ENCODE measurements at places on chromosomes 13 and 19.

GRCh38 chr13:112771139-112771876, 81.5 kb downstream of the ATP11A start:
- no peak for DNase-seq

DNA sequence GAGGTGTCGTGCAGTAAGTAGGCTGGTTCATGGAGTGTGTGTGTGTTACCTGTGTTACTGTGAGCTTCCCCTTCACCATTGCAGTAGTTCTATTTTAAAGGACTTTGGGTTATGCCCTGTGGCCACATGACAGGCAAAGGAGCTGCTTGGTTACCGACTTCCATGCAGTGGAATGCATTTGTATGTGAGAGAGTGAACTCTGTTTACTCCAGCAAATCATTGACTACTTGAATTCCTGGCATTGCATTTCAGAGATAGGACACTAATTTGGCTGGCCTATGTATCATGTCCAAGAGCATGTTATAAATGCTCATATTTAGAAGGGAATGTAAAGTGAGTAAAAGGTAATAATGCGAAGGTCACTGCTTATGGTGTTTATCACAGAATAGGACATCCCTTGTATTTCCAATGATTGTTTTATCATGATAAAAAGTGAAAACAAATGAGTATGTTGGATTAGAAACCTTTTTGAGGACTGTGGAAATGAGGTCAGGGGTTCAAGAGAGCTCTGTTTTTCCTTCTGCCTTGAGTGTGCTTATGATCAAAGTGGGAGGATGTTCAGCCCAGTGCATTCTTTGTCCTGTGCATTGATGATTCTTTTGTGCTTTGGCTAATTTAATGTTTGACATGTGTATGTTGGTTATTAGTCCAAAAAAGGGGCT, 156.5 kb downstream of the LMO7 start:
- no peak for DNase-seq

DNA sequence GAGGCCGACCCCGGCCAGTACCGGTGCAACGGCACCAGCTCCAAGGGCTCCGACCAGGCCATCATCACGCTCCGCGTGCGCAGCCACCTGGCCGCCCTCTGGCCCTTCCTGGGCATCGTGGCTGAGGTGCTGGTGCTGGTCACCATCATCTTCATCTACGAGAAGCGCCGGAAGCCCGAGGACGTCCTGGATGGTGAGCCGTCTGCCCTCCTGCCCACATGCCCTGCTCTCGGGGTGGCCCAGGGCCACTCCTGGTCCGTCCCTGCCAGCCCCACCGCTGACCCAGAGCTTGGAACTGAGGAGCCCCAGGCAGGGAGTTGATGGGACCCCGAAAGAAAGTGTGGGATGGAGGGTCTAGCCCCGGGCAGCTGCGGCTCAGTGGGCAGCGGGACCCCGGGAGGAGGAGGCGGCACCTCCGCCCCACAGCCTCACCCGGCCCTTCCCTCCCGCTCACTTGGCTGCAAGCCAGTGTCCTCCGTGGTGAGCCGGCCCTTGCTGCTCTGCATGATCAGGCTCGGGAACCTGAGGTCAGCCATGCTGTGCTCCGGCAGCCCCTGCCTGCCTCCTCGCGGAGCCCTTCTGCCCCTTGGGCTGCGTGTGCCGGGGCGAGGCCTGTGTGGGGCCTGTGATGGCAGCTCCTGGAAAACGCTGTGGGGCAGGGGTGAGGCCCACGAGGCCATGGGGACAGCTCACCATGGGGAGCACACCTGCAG, 8.1 kb upstream of the HCN2 start:
- DNase-seq: no peak

GRCh38 chr13:36428086-36428485, 4.2 kb upstream of the CCNA1 start:
- DNase-seq: peak; percentile 79

GRCh38 chr19:39994361-39994760, 2.5 kb upstream of the ZNF546 start:
- DNase-seq: no peak

GRCh38 chr13:34254366-34254765, 436.4 kb downstream of the RFC3 start:
- peak; percentile 52 for DNase-seq

- DNase-seq: no peak
Observed at GRCh38 chr13:46795321-46795720, 1.6 kb downstream of the ESD start.

DNA sequence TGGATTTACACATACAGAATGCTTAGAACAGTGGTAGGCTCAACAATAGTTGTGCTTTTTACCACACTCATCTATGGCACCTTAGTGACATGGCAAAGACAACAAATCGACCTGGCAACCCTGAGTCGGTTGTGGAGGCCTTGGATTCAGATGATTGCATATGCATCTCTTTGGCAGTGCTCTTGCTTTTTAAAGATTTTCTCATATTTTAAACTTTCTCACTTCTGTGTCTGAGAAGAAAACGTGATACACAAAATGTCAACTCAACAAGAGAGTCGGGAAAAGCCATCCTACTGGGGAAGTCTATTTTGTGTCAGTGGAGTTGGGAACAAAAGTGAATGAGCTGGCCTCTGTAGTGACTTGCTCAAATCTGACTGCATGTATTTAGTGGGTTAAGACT, 85.8 kb downstream of the ATP8A2 start:
- no peak for DNase-seq

DNA sequence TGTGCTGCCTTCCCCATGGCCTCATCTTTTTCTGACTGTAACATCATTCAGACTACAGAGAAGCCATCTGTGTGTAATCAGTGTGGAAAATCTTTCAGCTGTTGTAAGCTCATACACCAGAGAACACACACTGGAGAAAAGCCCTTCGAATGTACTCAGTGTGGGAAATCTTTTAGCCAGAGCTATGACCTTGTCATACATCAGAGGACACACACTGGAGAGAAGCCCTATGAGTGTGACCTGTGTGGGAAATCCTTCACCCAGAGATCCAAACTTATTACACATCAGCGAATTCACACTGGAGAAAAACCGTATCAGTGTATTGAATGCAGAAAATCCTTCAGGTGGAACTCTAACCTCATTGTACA, 17.2 kb upstream of the ZNF8 start:
- DNase-seq: no peak

- DNase-seq: no peak
Observed at GRCh38 chr13:21675095-21675991, 4.5 kb downstream of the FGF9 start.

- no peak for DNase-seq
Observed at GRCh38 chr19:40594657-40595091, 6.5 kb upstream of the LTBP4 start.

- DNase-seq: no peak
Observed at GRCh38 chr13:23348262-23349127, 85.0 kb downstream of the SACS start.

GRCh38 chr19:49157445-49158224, at the start of gene TRPM4:
Gene TRPM4, plus strand, starts transcription at chr19:49157792. Its CDS starts 75 bp downstream, at chr19:49157867.
- no peak for DNase-seq

DNA sequence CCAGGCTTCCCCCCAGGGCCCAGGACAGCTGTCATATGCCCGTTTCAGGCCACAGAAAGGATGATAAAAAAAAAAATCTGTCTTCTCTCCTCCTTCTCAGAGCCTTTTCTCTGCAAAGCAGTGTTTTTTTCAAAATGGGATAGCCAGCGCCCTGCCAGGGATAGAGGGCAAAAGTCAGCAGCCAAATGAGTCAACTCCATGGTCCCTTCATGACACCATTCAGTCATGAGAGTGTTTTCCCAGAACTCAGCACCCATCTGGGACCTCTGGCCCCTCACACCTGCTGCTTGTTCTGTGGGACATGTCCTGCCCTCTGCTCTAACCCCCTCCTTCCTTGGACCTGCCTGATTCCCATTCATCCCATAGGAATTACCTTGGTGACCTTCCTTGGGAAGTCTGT, 95.0 kb downstream of the CYSLTR2 start:
- no peak for DNase-seq

DNA sequence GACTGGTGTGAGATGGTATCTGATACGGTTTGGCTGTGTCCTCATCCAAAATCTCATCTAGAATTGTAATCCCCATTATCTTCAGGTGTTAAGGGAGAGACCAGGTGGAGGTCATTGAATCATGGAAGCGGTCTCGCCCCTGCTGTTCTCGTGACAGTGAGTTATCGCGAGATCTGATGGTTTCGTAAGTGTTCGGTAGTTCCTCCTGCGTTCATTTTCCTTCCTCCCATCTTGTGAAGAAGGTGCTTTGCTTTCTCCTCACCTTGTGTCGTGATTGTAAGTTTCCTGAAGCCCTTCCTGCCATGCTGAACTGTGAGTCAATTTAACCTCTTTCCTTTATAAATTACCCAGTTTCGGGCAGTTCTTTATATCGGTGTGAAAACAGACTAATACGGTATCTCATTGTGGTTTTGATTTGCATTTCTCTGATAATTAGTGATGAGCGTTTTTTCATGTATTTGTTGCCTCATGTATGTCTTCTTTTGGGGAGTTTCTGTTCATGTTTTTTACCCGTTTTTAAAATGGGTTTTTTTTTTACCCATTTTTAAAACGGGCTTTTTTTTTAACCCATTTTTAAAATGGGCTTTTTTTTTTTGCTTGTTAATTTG, 102.8 kb upstream of the SLC10A2 start:
- no peak for DNase-seq

DNA sequence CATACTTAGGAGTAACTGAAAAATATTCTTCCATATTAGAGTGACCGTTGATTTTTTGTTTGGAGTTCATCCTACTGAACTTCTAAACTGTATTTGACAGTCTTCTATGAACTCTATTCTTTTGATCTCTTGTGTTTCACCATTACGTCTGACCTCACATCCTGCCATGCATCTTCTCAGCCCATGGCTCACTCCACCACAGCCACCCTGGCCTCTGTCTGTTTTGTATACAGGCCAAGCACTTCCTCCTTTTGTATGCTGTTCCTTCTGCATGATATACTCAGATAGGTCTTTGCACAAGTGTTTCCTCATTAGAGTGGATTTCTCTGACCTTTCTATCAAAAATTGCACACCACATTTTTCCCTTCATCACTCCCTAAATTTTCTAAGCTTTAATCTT, 119.9 kb downstream of the MAB21L1 start:
- DNase-seq: no peak

DNA sequence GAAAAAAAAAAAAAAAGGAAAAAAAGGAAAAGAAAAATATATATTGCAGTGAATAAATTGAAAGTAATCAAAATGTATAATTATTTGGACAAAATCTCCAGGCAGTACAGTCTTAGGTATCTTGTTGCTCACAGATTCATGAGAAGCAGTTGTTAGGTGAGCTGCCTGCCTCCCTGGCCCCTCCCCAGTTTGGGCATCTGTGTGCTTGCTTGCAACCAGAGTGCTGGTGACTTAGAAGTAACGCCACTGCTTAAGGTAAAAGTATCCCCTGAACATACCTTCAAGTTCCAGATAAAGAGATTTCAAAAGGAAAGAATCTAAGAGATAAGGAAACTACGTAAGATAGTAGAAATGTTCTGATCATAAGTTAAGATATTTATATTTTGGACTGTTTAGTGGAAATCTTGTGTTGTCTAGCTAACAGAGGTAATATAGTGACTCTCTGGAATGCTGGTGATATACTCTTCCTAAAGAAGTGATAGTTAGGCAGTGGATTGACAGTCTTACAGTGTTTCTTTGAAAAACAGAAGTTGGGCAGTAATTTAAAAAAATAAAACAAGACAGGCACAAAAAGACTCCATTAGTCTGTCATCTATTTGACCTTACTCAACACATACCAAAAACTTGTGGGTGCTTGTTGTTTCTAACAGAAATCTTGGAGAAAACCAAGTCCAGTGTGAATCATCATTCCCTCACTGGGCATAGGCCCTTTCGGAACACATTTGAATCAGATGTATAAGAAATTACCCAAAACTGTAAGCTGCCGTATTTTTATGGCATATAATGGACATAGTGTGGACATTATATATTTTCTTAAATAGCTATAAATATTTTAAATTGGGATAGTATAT, 38.3 kb upstream of the KCTD4 start:
- peak; percentile 73 for DNase-seq

GRCh38 chr13:61766667-61767058, 351.0 kb upstream of the PCDH20 start:
- no peak for DNase-seq

DNA sequence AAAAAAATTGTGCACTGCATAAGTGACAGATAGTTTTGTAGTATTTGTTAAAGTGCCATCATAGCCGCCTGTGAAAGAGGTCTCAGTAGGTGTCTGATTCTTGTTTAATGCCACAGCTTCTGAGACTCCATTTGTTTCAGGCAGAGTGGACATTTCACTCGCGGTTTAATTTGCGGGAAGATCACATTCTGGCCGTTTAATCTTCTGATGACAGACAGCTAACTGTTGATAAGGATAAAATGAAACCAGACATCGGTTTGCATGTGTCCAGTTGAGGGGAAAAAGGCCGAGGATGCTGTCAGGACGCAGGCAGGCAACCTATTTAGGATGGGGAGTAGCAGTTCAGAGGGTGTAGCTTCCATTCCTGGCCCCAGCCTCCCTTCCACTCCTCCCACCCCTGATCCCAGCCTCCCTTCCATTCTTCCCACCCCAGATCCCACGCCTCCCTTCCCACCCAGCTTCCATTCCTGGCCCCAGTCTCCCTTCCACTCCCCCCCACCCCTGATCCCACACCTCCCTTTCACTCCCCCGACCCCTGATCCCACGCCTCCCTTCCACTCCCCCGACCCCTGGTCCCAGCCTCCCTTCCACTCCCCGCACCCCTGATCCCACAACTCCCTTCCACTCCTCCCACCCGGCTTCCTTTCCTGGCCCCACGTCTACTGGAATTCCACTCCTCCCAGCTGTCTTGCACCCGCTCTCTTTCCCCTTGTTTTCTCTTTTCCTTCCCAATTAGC, 23.8 kb downstream of the ATP11A start:
- DNase-seq: no peak

GRCh38 chr13:52938065-52938464, 89.6 kb upstream of the PCDH8 start:
- DNase-seq: no peak

DNA sequence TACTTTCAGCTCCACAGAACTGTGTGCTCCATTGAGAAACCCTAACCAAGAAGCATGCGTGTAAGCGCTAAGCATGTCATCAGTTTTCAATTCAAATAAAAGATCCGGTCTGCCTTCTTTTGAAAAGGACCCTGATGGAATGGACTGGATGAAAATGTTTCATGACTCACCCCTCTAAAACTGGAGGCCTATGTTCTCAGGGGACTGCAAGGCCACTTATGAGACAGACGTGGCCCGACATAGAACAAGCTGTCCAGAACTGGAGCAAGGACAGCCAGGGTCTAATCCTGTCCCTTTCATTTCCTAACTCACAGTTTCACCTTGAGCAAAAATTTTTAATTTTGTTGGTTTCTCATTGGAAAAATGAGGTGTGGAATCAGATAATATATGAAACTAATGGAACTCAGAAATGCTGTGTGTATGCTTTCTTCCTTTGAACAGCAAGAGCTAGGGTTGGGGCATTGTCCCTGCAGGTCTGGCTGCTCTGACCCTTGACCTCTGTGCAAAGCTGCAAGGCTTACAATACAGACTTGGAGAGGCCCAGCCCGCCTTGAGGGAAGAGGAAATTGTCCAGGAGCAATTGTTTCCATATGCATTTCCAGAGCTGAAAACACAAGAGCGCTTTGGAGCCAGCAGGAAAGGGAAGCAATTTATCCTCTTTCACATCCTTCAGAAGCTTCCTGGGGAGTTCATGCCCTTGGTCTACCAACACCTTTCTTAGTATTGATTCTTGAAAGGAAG, 553.4 kb upstream of the KLF12 start:
- no peak for DNase-seq

- no peak for DNase-seq
Observed at GRCh38 chr19:703651-704446, 4.9 kb upstream of the PALM start.
